ENCODE measurements at places on chromosomes 5 and 9.

DNA sequence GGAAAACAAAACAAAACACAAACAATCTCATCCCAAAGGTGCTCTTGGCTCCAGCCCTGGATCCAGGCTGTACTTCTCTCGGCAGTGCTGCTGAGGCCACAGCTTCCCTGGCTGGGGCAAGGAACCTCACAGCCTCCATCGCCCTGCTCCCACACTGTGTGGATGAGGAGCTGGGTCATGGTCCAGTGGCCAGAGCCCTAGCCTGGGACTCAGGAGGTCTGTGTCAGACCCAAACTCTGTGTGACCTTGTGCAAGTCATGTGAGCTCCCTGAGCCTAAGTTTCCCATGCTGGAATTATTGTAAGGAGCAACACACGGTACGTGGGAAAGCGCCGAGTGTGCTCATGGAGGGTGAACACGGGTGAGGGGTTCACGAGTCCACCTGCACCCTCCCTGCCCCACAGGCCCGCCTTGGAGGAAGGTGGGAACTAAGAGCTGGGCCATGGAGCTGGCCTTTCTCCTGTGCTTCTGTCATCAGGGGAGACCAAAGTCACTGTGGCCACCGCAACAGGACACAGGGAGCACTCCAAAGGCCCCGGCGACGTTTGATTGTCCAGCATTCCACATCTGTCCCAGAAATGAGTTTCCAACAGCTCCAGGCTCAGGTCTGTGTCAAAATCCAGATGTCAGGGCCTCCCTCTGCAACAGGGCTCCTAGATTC is 26.2 kb upstream of the SMU1 start:
- no peak for DNase-seq

DNA sequence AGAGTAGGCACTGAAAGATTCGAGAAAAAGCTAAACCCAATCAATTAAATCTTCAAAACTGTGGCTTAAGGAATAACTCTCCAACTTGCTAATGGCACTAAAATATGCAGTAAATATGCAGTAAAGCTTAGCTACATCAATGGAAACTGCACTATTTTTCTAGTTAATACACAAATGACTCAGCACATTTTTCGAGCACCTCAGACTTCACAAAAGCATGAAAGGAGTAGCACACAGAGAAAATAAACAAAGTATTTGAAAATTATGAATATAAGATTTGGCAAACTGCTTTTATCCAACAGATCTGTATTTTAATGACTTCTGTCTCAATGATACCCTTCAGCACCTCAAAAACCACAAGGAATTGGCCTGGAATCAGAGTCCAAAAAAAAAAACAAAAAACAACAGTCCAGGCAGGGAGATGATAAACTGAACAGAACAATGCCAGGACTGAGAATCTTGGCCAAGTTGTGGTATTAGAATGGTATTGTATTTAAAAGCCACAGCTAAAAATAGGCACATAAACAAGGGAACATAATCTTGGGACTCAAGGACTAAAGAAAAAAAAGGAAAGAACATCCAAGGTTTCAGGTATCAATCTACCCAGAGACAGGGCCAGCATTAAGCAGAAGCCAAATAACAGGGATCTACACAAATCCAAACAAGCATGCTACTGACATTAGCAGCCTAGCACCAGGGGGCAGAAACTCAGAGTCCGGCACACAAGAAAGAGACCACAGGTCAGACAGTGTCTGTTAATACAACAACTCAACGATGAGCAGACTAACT is 21.4 kb downstream of the TMEM245 start:
- DNase-seq, result no peak

- DNase-seq, result no peak
These were observed 246.3 kb upstream of the MAP3K1 start for GRCh38 chr5:56569076-56569475.

DNA sequence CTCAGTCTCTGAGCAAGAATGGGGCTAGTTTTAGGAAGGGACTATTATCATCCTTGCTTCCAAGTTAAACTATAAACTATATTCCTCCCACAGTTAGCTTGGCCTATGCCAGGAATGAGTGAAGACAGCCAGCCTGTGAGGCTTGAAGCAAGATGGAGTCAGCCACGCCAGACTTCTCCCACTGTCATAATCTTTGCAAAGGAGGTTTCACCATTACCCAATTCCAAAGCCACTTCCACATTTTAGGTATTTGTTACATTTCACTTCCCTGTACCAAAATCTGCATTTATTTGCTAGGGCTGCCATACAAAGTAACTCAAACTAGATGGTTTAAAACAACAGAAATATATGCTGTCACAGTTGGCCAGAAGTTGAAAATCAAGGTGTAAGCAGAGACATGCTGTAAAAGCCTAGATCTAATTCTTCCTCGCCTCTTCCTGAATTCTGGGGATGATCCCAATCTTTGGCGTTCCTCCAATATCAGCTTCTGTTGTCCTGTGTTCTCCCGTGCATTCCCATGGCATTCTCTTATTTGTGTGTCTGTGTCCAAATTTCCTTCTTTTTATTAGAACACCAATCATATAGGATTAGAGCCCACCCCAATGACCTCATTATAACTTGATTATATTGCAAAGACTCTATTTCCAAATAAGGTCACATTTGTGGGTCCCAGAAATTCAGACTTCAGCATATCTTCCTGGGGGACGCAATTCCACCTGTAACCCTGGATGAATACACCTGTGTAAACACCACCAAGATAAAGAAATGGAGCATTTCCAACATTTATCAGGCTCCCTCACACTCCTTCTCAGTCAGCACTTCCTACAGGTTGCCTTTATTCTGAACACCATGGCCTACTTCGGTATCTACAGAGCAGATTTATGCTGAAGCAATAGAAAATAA is 126.8 kb downstream of the GCNT1 start:
- no peak for DNase-seq

DNA sequence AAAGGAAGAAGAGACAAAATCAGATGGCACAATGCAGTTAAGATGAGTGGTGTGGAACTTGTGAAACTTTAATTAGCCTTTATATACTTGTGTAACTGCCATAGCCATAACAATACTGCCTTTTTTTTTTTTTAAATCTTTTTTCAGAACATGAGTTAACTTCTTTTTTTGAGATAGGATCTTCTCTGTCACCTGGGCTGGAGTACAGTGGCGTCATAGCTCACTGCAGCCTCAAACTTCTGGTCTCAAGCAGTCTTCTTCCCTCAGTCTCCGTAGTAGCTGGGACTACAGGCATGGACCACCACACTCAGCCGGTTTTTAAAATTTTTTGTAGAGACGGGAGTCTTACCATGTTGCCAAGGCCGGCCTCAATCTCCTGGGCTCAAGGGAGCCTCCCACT is 37.2 kb downstream of the GPBP1 start:
- no peak for DNase-seq

DNA sequence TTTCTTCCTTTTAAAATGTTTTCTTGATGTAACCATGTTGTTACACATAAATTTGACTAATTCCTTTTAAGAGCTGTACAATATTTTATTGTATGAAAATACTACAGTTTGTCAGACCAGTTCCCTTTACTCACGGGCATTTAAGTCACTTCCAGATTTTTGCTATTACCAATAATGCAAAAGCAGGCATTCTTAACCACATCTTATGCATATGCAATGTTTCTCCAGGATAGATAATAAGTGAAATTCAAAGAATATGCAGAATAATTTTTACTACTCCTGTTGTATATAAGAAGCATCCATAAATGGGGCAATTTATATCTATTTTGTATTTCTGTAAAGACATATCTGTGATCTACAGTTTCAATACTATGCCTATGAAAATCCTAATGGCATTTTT is 77.3 kb downstream of the FNIP1 start:
- DNase-seq, result no peak

DNA sequence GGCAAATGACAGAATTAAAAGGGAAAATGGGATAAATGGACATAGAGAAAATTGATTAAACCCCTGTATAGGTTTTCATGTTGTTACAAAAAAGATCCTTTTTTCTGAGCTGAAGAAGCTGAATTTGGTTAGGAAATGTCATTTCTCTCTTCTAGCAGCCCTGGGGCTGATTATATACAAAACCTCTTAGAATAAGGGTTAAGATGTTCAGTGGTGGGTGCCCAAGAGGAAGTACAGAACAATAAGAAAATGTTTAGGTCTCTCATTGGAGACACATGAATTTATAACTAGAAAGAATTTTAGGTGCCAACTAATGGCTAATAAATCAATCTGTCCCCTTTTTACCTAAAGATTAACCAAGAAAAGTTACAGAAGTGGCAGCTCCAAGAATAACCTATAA is 14.2 kb downstream of the ABHD17B start:
- DNase-seq, result no peak

GRCh38 chr5:173155912-173156311 is 11.6 kb downstream of the BNIP1 start:
- no peak for DNase-seq

DNA sequence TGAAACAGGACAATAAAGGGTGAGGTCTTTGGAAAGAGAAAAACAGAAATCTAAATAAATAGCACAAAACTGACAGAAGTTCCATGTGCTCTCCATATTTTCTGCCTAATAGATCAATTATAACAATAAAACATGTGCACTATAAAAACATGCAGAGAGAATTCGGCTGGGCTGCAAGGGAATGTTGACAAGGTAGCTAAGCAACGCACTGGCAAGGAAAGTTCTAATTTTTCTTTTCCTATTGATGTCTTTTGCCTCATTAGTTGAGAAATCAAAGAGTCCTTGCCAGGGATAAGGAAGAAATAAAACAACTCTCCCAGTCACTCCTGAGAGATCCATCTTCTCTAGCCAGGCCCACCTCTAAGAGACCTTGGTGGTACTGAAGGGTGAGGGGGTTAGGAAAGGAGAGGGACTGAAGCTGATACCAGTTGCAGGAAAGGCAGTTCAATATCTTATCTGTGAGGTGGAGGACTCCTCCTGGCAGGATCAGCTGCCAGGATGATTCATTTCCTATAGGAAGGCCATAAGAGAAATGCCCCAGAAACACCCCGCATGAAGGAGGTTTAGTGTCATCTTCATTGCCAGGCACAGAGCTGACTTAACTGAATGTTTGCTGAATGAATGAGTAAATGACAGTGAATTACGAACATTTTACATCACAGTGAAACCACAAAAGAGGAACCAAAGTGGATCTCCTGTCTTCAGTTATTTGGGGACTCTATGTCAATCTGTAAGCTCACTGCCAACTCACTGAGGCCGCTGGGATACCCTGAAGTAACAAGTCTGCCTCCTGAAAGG is 63.7 kb upstream of the IFNK start:
- peak; percentile 53 for DNase-seq

DNA sequence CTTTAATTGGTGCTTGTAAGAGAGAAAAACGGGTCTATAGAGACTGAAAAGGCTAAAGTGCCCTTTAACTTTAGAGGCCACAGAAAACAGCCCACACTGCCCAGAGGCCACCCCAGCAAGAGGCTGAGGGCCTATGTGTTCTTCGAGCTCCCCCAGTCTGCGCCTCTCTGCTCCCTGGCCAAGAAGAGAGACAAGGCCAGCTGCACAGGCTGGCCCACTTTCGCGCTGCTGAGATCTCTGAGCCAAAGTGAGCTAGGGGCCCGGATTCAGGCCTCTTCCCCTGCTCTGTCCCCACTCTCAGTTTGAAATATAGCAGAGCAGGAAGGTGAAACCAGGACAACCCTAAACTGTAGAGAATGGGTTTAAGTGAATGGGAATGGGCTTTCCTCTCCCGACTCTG is 132.0 kb upstream of the TRIM32 start:
- DNase-seq, result no peak

- DNase-seq, result no peak
These were observed 464.3 kb downstream of the GADD45G start for GRCh38 chr9:90069085-90069484.

GRCh38 chr5:43411495-43411894 is 696 bp downstream of the CCL28 start:
- DNase-seq, result no peak

DNA sequence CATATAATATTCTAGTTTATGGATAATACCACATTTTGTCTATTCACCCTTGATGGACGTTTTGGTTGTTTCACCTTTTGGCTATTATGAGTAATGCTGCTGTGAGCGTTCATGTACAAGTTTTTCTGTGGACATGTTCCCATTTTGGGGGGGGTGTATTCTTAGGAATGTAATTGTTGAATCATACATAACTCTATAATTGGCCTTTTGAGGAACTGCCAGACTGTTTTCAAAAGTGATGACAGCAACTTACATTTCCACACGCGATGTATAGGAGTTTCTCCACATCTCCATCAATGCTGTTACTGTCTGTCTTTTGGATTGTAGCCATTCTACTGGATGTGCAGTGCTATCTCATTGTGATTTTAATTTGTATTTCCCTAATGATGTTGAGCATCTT is 69.8 kb downstream of the SLC46A2 start:
- DNase-seq, result no peak

GRCh38 chr9:75715360-75715759 is 175.1 kb upstream of the PCSK5 start:
- DNase-seq, result no peak

GRCh38 chr9:125121146-125121545 is 22.2 kb downstream of the SCAI start:
- DNase-seq, result no peak

DNA sequence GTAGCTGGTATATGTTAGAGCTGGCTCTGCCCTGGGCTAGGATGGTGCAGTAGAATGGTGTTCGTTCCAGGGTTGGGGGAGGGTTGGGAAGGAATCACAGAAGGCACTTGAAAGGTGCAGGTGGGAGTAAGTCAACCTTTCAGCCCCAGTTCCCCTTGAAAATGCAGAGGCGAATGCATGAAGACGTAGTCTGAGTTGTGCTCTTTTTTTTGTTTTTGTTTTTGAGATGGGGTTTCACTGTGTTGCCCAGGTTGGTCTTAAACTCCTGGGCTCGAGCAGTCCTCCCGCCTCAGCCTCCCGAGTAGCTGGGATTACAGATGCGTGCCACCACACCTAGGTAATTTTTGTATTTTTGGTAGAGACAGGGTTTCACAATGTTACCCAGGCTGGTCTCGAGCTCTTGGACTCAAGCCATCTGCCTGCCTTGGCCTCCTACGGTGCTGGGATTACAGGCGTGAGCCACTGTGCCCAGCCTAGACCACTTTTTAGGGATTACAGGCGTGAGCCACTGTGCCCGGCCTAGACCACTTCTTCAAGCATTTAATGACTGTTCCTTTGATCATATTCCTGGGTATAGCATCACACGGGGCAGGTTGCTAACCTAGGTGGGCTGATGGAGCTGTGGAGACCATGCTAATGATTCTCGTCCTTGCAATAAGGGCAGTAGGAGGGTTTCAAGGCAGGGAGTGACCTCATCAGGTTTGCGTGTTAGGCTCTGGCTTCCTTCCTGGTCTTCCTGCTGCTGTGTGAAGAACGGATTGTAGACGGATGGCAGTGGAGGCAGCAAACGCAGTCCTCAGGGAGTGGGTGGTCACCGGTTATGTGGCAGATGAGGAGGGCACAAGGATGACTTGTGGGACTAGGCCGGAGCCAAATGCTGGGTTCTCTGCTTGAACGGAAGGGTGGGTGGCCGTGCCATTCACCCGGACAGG is 13.7 kb downstream of the EHMT1 start:
- DNase-seq, result no peak

DNA sequence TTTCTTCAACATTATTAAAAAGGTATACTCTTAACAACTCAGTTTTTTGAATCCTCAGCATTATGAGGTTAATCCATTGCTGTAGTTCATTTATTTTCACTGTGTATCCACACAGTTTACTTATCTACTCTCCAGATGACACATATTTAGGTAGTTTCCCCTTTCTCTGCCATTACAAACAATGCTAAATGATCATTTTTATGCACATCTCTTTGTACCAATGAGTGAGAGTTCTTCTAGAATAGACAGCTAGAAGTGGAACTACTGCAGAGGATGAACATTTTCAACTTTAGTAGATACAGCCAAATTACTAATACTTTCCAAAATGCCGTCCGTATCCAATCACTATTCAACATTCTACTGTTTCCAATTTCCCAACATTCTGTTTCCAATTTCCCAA is 11.5 kb downstream of the AFF4 start:
- DNase-seq, result no peak

Data from aorta (tissue), 5 donors.